C1 segment of cervical spinal cord (tissue), 14 donors: ENCODE measurements at places on chromosomes 12 and 14.

- no peak for DNase-seq
These were observed 31.3 kb upstream of the NR1H4 start for GRCh38 chr12:100442403-100442802.

DNA sequence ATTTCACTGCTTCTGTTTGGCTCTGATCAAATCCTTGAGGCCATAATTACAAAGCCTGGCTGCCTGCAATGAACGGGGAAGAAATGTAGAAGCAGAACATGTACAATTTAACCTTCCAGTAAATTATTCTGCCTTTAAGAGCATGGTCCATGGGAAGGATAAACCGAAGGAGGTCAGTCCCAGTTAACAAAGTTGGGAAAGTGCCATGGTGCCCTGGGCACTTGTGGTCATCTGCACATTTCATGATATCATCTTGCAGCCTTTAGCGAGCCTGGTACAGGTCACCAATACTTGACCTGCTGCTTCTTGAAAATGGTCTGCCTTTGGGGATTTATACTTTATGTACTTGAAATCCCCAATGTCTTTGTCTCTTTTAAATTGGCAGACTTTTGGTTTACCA, 175.9 kb upstream of the KITLG start:
- DNase-seq = no peak

- no peak for DNase-seq
These were observed 398.7 kb upstream of the DDHD1 start for GRCh38 chr14:53551862-53552261.

DNA sequence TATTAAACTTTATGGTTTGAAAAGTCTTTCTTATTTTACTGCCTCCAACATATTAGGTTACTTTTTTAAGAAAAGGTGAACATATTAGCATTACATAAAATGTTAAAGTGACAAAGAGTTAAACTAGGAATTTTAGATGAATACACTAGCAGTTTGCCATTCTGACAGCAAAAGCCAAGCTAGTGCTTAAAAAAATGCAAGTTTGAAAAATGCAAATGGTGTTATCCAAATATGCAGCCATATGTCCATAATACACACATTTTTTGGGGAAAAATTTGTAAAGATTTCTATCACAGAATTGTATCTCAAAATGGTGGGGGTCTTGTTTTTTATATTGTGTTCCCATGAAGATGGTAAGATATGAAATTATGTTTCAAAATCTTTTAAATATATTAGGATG, 466.1 kb downstream of the FOXG1 start:
- no peak for DNase-seq

- no peak for DNase-seq
These were observed 86.1 kb downstream of the MGAT4C start for GRCh38 chr12:86170051-86170450.

DNA sequence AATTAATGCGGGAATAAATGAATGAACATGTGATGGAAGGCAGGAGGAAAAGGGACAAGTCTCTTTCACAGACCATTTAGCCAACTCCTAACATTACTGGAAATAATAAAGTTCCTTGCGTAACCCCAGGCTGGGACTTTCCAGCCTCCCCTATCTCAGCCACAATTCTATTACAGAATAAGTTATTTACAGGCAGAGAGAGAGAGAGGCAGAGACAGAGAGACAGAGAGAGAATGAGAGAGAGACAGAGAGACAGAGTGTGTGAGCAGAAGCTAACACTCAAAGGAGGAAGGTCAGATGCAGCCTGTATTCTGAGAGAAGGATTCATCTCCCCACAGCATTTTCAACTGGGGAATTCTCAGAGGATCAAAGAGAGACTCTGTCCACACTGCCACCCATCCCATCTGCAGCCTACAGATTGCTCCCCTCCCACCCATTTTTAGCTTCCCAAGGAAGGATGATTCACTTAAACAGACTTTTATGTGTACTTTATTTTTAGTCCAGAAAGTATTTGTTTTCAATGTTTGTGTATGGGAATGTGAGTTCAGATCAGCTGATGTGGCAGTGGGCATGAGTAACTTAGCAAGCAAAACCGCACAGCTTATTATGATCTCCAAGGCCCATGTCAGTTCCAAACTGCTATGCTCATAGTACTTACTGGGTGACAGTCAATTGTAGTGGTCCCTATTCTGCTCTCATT, 165.7 kb downstream of the CAND1 start:
- DNase-seq = no peak

GRCh38 chr12:39572551-39572950, 47.1 kb downstream of the ABCD2 start:
- DNase-seq = no peak

DNA sequence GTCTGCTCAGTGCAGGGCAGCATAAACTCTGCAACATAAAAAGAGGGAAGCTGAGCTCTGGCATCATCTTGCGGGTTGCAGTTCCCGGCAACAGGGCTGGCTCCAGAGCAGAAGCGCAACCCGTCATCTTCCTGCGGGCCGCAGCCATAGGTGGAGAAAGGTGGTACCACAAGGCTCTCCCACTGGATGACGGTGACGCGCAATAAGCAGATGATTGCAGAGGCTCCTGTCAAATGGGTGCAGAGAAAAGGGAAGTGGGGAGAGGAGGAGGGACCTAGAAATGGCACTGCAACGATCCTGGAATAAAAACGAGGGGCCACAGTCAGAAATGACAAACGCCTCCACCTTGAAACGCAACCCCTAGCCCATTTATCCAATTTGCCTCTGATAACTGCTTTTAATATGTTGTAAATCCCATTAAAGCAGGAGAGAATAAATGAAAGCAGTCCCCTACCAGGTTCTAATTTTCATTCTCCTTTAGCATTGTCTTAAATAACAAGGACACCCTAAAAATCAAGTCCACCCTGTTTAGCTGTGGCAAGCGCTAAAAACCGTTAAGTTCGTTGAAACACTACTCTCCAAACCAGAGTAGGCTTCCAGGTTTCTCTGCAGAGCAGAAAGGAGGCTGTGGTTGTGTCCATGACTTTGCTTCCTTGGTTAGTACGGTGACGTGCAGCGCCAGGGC, 30.9 kb upstream of the TUBA1C start:
- DNase-seq = no peak

DNA sequence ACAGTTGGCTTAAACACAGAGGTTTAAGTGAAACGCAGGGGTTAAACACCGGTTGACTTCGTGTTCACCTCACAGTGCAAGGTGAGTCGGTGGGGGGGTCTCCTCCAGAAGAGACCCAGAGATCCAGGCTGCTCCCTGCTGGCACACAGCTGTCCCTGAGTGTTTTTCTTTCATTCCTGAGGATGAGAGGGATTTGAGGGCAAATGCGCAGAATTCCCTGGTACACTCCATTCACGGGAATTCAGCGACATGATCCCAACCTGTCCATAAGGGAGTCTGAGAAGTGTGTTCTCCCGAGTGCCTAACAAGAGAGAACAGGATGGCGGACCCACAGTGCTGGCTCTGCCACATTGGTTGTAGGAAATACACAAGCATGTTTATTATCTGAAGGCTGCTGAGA, 107.2 kb upstream of the ESRRB start:
- no peak for DNase-seq

GRCh38 chr14:40386433-40386832, 954.2 kb upstream of the FBXO33 start:
- DNase-seq = no peak
